ENCODE measurements at places on chromosomes 12 and 14.

- DNase-seq: no peak
Measured at GRCh38 chr12:19402743-19403431, 36.4 kb upstream of the AEBP2 start.

- no peak for DNase-seq
Measured at GRCh38 chr14:73797543-73798265, 53.9 kb upstream of the PTGR2 start.

DNA sequence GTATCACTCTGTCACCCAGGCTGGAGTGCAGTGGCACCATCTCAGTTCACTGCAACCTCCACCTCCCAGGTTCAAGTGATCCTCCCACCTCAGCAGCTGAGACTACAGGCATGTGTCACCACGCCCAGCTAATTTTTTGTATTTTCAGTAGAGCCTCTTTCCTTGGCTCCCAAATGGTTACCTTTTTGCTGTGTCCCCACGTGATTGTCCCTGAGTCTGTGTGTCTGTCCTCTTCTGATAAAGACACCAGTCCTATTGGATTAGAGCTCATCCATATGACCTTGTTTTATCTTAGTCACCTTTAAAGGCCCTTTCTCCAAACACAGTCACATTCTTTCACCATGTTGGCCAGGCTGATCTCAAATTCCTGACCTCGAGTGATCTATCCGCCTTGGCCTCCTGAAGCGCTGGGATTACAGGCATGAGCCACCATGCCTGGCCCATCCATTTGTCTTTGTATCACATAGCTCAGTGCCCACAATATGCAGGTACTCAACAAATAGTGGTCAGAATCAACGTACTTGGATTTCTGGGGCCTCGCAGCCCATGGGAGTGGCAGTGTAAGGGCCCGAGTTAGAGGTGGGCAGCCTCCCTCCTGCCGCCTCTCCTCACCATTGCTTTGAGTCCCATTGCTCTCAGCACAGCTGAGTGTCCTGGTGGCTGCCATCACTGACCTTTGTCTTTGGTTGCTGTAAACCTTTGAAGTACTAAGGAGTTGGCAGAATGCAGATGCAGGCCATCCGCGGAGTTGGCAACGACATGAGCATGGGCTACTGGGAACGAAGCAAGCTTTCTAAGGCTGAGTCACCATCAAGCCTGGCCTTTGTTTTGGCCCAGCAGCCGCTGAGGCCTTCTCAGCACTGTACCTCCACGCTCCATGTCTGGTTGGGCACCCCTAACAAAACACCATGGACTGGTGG is 9.3 kb downstream of the TPCN1 start:
- DNase-seq: no peak

GRCh38 chr14:65506801-65507200 is 94.3 kb downstream of the FUT8 start:
- peak; percentile 55 for DNase-seq

- DNase-seq: peak; percentile 22
Measured at GRCh38 chr12:50637870-50638481, 125.9 kb upstream of the ATF1 start.

- no peak for DNase-seq
Measured at GRCh38 chr14:75984674-75985073, 889 bp upstream of the IFT43 start.

GRCh38 chr12:128709660-128710059 is 114.1 kb downstream of the SLC15A4 start:
- DNase-seq: no peak

- no peak for DNase-seq
Measured at GRCh38 chr12:14992673-14993072, 19.8 kb downstream of the PDE6H start.

- DNase-seq: no peak
Measured at GRCh38 chr14:56895154-56895553, 84.9 kb upstream of the OTX2 start.

DNA sequence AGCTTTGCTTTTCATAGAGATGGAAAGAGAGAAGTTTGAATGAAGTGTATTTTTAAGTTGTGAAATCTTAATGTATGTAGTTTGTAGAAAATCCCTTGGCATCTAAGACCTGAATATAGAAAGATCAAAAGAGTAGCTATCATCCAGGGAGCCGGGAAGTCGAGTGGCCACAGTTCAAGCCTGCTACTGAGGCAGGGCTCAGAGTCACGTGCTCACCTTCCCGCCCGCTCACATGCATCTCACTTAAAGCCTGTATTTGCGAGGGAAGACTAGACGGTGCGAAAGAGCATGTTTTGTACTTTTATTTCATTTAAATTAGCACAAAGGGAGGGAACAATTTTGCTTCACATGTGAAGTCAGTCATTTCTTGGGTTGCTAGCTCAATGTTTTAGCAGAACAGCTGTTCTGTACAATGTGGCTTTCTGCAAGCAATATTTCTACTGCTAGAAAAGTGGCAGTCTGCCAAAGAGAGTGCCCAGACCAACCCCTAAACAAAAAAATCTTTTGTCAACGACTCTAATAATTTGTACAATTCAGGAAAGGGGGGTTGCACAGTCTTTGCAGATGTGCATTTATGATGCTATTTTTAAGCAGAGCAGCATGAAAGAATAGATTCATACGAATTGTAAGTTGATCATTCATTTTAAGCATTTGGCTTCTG is 290.7 kb downstream of the NPAS3 start:
- DNase-seq: no peak

GRCh38 chr12:51326698-51327439 is 2.9 kb upstream of the BIN2 start:
- no peak for DNase-seq

- no peak for DNase-seq
Measured at GRCh38 chr14:103169954-103170353, 46.7 kb downstream of the TNFAIP2 start.

DNA sequence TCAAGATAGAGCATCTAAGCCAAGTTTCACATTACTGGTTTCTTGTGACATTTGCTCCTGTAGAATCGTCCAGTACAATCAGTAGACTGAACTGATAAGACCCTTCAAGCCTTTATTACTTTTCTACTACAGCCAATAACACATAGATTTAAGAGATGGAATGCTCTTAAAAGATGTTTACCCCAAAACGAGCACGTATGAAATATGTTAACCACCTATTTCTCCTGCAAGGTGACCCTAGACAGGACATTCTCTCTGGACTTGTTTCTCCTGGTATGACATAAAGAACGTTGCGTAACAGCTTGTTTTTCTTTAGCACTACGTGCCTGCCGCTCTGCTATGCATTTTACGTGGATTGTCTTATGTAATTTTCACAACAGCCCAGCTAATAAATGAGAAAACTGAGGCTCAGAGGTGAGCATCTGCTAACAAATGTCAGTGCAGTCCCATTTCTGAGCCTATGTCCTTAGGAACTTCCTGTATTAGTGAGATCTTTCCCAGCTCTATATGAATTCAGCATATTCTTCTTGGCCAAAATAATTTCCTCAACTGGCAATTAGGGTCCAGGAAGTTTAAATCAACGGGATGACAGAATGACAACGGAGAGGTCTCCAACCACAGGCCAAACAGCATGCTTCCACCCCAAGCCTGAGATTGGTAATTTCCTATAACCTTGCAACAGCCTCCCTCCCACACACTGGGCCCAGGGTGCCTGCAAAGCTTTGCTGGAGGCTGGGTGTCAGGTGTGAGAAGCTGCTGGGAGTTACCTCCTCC is 3.7 kb downstream of the NFKBIA start:
- no peak for DNase-seq

- no peak for DNase-seq
Measured at GRCh38 chr12:28446031-28446430, 255.8 kb downstream of the CCDC91 start.

- DNase-seq: no peak
Measured at GRCh38 chr12:51911307-51911706, 4.0 kb downstream of the ACVRL1 start.

DNA sequence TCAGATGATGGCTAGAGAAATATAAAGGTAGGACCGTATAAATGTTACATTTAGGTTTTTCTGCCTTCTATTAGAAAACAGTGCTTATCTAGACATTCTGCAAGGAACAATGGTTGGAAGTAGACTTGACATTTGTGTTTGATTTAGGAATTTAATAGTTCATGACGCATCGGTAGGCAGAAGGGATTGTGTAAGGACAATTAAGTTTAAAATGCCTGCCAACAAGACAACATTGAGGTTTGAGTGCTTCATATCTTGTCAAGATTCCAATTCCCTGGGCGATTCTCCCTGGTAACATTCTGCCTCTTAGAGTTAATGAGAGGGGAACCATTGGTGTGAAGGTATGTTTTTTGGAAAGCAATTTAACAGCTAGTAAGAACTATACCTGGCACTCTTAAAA is 186.8 kb upstream of the RBM19 start:
- no peak for DNase-seq

DNA sequence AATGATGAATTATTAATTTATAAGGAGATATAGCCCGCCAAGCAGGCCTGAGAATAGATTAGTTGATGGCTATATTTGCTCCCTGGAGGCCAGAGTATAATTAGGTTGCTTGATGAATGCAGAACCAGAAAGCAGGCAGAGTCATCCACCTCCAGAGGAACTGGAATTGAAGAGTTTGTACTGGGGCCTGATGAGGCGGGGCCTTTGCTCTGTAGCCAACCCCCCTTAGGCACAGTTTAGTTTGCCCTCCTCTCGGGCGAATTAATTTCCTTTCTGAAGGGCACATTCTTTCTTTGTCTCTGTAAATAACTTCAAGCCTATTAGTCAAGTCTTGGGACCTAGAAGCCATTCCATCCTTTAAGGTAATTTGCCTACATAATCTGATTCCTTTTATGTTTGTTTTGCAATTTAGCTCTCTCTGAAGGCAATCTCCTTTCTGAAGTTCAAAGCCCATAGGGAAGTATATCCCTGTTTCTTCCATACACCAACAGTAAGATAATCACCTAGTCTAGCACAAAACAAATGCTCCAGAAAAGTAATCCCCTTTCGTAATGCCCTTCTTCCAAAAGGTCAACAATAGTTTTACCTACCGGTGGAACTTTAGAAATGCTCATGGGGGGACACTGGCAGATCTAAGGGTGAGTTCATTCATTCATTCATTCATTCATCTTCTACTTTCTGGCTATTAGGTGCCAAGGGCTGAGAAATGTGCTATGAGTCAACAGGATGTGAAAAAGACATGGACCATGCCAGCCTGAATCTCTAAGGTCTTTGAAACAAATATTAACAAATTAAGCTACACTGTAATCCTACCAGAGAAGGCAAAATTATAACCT is 84.8 kb upstream of the NUDT4 start:
- DNase-seq: no peak

DNA sequence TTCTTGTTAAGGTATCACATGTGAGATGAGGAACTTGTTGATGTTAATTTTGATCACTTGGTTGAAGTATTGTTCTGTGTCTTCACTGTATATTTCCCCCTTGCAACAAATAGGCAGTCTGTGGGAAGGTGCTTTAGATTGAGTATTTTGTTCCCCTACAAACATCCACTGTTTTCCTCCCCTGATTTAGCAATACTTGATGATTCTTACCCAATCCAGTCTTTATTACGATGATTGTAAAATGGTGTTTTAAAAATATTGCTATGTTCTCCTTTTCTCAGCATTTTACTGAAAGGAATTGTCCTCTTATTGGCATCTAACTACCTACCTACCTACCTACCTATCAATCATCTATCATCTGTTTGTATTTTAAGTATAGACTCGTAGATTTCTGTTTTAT is 66.3 kb downstream of the ETNK1 start:
- no peak for DNase-seq

DNA sequence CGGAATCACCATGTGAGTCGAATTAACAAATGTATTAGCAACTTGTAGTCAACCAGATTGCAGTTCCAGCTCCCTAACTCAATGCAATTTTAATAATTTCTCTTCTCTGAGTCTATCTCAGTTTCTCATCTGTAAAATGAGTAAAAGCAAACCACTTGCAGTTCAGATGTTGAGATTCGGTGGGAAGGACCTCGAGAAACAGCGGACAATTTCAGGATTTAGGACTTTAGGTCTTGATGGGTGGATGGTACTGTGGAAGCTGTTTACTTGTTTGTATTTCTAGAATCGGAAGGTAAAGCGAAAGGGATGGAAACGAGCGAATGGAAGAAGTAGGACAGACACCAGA is 510 bp upstream of the TTC8 start:
- no peak for DNase-seq

- no peak for DNase-seq
Measured at GRCh38 chr12:53353257-53353655, 17.1 kb upstream of the SP7 start.

DNA sequence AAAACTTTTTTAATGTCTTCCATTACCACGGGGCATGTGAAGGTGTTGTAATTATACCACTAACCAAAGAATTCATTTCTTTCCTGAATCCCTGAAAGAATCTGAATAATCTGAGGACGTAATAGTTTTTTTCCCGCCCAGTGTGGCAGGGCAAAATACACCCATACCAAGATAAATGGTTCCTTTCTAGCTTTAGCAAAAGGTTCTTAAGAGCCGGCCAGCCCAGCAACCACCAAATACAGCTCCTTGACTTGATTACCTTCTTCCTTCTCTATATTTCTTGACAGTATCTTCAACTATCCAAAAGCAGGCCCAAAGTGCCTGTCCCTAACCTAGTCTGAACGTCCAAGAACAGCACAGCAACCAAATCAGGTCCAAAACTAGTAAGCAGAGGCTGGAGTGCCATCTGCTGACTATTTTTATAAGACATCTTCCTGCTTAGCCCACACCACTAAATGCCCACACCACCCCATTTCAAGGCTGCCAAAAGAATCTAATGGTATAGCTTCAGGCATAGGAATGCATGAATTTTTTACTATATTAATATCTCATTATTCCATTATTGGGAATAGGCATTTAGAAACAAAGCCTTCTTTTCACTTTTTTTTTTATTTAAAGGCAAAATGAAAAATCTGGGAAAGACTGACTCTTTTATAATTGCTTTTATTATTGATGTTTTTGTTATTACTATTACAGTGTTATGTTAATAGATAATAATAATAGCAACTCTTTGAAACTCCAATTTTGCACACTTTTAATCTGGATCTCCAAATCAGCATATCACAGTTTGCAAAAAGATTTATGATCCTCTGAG is 524.4 kb downstream of the MED13L start:
- no peak for DNase-seq

DNA sequence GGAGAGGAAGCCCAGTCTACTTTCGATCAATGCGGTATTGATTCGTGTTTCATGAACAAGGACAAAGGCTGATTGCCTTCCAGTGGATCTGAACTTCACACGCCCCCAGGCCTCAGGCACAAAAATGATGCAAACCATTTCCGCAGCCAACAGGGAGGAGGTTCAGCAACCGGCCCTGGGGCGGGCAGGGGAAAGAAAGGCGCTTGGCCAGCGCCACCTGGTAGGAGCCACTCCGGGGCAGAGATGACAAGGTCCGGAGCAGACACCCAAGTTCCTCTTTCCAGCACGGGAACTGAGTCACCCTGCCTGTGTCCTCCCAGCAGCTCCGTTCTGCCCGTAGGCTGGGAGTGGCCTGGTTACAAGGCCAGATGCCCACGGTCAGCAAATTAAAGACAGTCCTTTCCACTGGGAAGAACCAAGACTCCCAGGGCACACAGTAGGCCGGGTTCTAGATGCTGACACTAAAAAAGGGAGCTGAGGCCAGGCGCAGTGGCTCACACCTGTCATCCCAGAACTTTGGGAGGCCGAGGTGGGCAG is 136.3 kb downstream of the SCARB1 start:
- DNase-seq: no peak

Data from NCI-H1930 (cell line).